ENCODE measurements at places on chromosomes 6 and 20.

DNA sequence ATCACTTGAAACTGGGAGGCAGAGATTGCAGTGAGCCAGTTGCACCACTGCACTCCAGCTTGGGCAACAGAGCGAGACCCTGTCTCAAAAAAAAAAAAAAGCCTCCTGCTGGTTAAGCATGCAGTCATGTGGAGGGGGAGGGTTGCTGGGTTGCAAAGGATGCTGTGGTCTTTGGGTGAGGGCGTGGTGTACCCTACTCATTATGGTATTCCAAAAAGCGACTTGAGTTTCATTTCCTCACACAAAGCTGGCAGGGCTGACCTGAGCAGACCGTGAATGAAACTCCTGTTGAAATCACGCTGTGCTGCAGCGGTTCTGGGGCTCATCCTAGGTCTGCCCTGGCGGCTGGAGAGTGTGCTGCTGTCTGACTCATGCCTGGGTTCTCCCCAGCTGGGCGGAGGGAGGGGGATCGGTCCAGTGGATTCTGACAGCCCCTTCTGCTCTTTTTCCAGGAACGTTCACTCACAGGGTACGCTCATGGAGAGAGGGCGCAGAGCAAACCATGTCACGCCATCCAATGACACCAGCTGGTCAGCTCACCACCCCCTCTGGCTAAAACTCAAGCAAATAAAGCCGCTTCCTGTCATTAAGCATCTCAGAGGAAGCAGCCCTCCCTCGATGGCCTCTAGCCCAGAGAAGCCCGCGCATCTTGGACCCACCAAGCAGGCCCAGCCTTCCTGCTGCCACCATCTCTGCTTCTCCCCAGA is 166.2 kb downstream of the SCML4 start:
- DNase-seq: peak; percentile 53

DNA sequence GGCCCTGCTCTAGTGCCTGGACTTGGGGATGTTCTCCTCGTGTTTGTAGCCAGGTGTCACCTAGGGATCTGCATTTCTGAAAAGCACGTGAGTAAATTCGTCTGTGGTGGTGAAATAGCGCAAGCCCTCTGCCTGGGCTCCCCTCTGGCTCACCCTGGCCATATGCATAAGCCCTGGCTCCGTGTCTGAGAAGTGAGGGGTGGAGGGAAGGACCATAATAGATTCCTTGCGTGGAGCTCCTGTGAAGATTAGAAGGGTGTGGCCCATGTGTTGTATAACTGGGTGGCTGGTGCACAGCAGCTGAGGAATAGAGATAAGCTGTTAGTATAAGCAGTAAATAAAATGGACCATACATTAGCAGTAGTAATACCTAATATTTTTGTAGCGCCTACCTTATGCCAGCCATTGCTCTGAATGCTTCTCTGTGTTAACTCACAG is 4.8 kb downstream of the BCAS1 start:
- no peak for DNase-seq

DNA sequence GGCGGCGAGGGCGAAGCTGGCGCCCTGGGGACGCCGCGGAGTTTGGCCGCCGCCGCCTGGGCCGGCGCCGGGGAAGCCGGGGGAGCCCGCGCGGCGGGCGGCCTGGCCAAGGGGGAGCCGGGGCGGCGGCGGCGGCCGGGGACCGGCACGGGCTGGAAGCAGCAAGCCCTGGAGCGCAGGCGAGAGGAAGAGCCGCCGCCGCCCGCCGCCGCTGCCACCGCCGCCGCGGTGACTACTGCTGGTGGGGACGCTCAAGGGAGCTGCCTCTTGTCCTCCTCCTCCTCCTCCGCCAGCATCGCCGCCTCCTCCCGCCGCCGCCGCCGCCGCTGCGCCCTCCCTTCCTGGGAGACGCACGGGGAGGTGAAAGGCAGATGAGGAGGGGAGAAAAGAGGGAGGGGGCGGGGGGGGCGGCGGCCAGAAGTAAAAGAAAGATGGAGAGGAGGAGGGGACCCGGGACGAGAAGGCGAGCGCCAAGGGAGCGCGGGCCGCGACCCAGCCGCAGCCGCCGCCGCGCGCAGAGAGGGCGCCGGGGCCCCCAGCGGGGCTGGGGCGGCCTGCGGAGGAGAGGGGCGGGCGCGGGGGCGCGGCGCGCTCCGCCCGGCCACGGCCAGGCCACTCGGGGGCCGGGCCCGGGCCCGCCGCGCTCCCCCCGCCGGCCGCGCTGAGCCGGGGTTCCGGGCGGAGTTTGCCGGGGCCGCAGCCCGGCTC is 846 bp downstream of the PDE10A start:
- no peak for DNase-seq

DNA sequence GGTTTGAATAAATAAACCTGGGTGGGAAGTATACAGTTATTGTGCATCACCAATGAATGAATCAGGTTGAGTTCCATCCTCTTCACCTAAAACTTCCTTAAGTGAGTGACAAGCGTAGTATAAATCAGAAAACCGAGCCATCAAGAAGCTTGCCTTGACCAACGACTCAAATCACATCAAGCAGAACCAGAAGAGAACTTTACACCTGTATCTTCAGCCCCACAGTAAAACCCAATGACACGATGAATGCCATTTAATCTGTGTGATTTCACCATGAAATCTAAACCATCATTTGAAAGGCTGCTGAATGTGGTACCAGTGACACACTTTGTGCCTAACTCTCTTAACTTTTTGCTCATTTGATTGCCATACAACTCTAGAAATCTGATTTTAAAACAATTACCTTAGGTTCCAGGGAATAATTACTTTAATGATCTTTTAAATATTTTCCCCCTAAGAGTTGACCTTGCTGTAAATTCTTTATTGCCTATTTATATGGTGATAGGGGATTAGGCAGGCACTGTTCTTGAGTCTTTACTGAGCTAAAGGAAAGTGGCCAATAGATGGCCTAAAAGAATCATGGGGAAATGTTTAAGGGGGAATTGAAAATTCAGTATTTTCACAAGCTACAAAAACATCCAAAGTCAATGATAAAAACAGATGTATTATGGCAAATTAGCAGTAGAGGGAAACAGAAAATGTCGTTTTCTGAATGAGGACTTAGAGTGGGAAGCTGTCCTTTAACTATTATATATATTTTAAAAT is 152.0 kb upstream of the EYA4 start:
- no peak for DNase-seq

DNA sequence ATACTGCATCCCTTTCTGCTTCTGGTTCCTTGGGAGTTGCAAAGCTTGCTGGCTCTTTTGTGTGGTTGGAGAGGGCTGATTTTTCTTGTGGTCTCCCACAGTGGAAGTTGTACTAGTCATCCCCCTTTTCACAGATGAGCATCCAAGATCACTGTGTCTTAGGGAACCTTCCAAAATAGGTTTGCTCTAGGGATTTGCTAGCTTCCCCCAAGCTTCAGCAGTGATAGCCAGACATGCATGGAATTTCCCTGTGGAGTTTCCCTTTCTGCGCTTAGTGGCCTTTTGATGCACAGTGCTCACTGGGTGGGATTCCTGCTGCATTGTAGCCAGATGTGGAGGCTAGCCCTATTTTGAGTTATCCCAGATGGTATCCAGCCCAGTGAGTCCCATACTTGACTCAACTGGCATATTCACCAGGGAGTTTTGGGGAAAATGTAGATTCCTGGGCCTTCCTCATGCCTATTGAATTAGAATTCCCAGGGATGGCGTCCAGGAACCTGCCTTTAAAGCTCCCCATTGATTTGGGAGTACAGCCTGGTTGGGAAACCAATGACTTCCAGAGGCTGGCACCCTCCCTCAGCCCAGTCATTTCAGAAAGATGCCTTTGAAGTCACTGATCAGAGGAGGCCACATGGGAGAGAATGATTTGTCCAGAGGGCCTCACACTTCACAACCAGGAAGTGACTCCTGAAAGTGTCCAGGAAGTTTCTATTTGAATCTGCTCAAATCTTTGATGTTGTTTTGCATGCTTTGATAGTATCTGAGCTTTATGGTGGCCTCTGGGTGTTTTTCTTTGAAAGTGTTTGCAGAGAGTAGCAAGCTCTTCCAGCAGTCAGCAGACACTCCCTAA is 25.9 kb downstream of the PPARD start:
- no peak for DNase-seq

GRCh38 chr6:28124971-28125353 is 553 bp downstream of the ZSCAN16 start:
- no peak for DNase-seq

DNA sequence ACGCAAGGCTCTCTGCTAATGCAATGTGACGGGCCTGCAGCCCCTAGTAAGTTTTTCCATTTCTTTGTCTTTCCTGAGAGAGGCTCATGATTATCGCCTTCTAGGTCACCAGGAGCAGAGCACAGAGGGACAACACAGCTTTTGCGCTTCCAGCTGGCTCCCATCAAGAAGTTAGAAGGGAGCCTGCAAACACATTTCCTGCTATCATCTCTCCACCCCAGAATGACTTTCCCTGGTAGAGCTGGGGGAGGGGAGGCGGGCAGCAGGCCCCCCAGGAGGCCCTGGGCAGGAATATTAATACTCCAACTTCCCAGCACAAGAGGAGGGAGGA is 35.7 kb upstream of the CCDC167 start:
- DNase-seq: no peak

- no peak for DNase-seq
These were observed 245.4 kb upstream of the EXOC2 start for GRCh38 chr6:938271-938905.

- DNase-seq: no peak
These were observed 208.8 kb downstream of the TFAP2B start for GRCh38 chr6:51027283-51028065.

DNA sequence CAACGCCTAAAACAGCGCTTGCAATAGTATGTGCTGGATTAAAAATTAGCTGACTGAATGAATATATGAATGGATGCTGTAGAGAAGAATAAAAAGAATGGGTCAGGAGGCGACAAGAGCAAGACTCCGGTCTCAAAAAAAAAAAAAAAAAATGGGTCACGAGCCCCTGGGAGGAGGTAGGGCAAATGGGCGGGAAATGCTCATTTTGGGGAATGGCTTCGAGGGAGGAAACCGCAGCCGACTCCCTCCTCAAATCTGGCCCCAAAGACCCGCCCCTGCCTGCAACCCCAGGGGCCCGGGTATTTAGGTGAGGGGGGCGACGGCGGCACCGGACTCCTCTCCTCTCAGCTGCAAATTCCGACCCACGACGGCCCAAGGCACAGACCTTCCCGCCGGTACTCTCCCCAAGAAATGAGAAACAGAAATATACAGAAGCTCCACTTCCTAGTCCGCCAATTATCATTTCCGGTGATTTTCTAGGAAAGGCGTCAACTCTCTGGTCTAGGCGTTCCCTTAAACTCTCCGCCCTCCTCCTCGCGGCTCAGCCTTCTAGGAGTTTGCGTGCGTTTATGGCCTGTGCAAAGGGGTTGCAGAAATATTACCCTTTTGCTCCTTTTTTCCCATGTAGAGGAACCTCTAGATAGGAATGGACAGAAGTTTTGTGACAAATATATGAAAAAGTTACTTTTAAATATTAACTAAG is at the start of gene ZNF311:
Gene ZNF311, minus strand, starts transcription at position 133 of the 703 bp plus-strand sequence. CDS start 1,361 bp downstream, outside the sequence.
- DNase-seq: peak; percentile 47

GRCh38 chr20:2616634-2617033 is 35.8 kb upstream of the NOP56 start:
- no peak for DNase-seq

DNA sequence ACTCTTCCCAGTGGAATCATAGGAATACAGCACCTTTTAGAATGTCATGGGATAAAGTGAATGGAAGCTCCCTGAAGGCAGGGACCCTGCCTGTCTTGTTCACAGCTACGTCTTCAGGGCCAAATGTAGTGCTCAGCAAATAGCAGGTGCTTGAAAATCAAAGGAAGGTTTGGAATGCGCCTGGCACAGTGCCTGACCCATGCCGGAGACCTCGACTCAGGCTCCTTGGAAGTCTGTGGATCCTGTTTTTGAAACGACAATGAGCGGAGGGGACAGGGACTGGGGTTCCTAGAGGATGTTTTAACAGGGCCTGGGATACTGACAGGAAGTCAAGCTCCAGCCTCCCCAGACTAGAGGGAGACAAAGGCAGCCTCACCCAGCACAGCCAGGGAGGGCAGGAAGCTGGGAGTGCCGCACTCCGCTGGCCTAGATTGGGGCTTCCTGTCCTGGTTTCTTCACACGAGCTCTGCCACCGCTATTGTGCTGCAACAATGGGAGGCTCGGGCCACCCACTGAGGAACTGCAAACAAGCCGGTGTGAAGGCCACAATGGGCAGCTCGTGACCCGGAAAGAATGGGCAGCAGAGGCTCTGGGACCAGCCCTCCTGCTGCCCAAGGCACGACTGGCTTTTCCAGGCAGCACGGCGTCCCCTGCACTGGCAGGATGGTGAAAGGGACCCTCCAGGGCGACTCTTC is 76.7 kb downstream of the PREX1 start:
- peak; percentile 41 for DNase-seq

GRCh38 chr6:138769102-138769676 is 4.4 kb upstream of the CCDC28A start:
- DNase-seq: no peak

GRCh38 chr20:55095745-55096400 is 620.5 kb downstream of the DOK5 start:
- DNase-seq: no peak

DNA sequence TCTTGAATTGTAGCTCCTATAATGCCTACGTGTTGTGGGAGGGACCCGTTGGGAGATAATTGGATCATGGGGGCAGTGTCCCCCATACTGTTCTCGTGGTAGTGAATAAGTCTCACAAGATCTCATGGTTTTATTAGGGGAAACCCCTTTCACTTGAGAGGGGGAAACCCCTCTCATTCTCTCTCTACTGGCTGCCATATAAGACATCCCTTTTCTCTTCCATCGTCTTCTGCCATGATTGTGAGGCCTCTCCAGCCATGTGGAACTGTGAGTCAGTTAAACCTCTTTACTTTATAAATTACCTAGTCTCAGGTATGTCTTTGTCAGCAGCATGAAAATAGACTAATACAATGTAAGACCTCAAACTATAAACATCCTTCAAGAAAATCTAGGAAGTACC is 23.1 kb downstream of the PAQR8 start:
- DNase-seq: no peak

DNA sequence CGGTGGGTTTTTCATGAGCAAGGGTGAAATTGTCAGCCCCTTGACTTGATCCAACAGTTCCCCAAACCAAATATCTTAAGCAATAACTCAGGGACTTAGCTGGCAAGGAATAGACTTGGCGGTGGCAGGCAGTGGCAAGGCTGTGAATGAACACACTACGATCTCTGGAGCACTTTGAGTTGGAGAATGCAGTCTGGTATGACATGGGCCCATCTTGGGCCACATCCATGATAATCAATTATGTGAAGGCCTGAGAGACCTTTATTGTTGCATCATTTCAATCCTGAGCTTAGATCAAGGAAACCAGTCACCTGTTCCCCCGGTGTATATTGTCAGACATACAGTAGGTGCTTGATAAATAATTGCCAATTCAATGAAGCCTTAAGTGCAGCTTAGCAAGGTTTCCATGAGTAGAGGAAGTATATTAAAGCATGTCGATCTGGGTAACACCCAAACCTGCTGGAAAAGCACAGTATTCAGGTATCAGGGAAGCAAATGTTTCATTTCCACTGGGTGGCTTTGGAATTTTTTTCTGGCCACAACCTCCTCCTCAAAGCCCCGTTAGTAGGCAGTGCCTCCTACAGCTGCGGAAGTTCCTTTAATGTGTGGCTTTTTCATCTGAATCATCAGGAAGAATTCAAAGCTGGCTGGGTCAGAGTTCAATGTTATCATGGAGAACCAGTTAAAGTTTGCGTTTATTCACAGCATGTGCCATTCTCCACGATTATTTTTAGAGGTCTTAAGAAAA is 10.2 kb downstream of the CASS4 start:
- no peak for DNase-seq

- peak; percentile 12 for DNase-seq
These were observed 46.0 kb downstream of the PCNA start for GRCh38 chr20:5073660-5074231.

Measured in stimulated activated CD4-positive, alpha-beta T cell treated with anti-CD3 and anti-CD28 coated beads, Interleukin-2, amount 100 ng/mL, for 24 hours (primary cell).